ENCODE measurements at places on chromosomes 6 and 20. TPM values are rescaled to one million over a fixed set of nuclear protein-coding genes. Genes with fewer than 3 reads are reported as not detected.

GRCh38 chr6:84801250-84801649 is 36.9 kb upstream of the TBX18 start:
- no peak for DNase-seq

- DNase-seq: no peak
Observed at GRCh38 chr6:15313367-15313766, 67.5 kb downstream of the JARID2 start.

The SLCO4A1 gene
- total RNA-seq: 2.5 TPM

The COL21A1 gene
- total RNA-seq: not detected

DNA sequence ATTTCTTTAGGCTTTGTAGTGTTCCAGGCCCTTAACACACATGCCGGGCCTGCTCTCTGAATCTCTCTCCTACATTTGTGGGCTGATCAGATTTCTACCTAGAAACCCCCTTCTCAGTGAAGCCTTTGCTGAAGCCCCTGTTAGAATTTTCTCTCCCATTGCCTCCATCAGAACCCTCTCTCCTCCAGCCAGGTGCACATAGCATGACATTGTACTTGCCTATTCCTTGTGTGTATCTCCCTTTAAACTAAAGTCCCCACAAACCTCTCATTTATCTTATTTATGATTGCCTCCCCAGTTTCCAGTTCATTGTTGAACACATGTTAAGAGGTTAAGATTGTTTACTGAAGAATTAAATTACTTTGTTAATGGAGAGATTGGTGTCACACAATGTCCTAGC is 325.5 kb upstream of the CITED2 start:
- no peak for DNase-seq

The ADGRB3 gene
- total RNA-seq: not detected

GRCh38 chr20:22815206-22815551 is 219.9 kb upstream of the SSTR4 start:
- no peak for DNase-seq

The BPIFA1 gene
- not detected for total RNA-seq

The LY6G6F gene
- not detected for total RNA-seq
